IPS DF 19.7 (cell line): ENCODE measurements at places on chromosomes 11 and 22.

DNA sequence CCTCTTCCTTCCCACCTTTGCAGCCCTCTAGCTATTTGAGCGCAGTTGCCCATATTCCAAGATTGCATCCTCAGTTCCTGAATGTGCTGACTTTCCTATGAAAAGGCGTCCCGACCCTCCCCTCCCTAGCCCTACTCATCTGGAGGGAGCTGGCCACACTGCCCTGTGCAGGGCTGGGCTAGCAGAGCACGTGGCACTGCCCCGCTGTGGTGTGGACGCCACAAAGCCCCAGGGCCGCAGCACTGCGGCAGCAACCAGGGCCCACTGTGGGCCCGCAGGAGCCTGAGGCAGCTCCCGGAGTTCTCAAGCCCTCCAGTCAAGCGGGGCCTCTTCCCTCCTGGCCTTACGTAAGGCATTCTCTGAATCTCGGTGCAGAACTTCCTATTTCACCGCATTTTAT, 27.6 kb downstream of the B3GAT1 start:
- DNase-seq: no peak

DNA sequence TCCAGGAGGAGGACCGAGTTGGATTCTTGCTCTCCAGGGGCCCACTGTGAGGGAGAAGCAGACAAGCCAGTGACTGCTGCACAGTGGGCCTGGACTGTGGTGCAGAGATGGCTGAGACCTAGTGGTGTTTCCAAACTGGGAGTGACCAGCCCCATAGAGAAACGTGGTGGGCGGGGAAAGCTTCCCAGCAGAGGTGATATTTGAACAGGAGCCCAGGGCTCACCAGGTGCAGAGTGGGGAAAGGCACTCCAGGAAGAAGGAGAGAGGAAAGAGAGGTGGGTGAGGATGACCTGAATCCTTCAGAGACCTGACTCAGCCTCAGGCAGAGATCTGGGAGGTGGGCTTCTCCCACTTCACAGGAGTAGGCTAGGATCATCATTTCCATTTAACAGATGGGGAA, 52.1 kb upstream of the RASD2 start:
- no peak for DNase-seq

DNA sequence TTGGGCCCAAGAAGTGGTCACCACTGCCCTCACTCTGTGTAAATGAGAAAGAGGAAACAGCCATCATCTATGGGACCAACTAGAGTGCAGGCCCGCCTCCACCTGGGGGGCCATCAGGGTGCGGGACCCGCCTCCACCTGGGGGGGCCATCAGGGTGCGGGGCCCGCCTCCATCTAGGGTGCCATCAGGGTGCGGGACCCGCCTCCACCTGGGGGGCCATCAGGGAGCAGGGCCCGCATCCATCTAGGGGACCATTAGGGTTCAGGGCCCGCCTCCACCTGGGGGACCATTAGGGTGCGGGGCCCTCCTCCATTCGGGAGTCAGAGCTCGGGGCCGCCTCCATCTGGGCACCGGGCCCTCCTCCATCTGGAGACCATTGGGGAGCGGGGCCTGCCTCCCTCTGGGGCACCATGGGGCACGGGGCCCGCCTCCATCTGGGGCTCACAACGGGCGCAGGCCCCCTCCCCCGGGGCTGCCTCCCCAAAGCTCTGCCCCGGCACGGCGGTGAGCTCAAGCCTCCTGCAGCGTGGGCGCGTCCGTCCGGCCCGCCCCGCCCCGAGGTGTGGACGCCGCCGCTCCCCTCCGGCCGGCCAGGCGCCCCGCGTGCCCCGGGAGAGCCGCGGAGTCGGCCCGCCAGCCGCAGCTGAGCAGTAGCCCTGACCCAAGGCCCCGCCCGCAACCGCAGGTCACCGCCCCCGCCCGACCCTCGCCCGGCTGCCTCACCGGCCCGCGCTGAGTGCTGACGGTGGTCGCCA, 512 bp downstream of the TOLLIP start:
- DNase-seq: no peak

GRCh38 chr11:130601764-130602460, 153.5 kb downstream of the ADAMTS15 start:
- no peak for DNase-seq

GRCh38 chr22:42696331-42696967, 24.2 kb downstream of the A4GALT start:
- DNase-seq: no peak

- DNase-seq: no peak
Measured at GRCh38 chr11:80136991-80137390, 696.2 kb upstream of the TENM4 start.

GRCh38 chr11:82195283-82195682, 538.4 kb downstream of the FAM181B start:
- DNase-seq: no peak

DNA sequence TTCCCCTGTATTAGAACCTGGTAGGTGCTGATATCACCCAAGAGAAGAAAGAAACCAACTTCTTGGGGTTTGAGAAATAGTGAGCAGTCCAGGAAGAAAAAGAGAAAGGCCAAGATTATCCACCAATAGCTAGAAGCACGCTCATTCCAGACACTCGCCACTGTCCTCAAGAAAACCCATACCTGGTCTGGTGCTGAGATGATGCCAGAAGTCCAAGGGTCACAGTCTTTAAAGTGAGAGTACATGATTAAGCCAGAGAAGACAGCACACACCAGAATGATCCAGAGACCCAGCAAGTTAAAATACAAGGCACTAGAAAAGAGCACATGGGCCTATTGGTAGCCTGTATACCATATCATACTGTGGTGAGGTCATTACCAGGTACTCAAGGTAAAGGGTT, 23.6 kb downstream of the SLC5A12 start:
- DNase-seq: no peak

DNA sequence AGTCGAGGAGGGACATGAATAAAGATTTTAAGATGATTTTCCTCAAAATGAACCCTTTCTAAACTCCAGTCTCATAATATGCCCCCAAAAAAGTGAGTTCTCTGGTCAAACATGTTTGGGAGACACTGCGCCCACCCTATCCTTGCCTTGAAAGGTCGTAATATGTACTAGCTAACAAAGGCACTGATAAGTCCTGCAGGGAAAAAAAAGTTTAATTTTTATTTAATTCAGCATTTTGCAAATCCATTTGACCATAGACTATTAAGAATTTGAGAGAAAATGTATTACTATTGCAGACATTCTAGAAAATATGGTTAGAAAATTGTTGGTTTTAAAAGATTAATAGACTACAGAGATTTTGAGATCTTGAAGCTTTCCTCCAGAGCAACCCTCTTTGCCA, 120.6 kb upstream of the ASPHD2 start:
- no peak for DNase-seq

- DNase-seq: no peak
Measured at GRCh38 chr22:23800297-23801237, 13.8 kb downstream of the SMARCB1 start.

DNA sequence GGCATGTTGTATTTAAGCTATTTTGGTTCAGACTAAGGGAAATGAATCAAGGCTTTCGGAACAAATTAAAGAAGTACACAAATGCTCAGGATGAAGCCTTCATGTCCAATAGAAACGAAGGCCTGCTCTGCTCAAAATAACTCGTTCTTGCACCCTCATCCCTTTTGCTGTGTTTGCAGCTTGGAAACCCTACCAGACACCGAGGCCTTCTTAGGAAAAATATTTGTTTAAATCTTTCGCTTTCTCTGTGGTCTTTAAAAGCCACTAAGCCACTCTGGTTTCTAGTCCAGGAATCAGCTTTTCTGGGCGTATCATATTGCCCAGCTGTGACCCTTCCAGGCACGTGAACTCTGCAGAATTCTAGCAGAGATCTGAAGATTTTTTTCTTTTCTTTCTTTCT, 60.9 kb upstream of the HSPA8 start:
- no peak for DNase-seq

- peak; percentile 35 for DNase-seq
Measured at GRCh38 chr11:100791860-100792259, 104.8 kb downstream of the ARHGAP42 start.

DNA sequence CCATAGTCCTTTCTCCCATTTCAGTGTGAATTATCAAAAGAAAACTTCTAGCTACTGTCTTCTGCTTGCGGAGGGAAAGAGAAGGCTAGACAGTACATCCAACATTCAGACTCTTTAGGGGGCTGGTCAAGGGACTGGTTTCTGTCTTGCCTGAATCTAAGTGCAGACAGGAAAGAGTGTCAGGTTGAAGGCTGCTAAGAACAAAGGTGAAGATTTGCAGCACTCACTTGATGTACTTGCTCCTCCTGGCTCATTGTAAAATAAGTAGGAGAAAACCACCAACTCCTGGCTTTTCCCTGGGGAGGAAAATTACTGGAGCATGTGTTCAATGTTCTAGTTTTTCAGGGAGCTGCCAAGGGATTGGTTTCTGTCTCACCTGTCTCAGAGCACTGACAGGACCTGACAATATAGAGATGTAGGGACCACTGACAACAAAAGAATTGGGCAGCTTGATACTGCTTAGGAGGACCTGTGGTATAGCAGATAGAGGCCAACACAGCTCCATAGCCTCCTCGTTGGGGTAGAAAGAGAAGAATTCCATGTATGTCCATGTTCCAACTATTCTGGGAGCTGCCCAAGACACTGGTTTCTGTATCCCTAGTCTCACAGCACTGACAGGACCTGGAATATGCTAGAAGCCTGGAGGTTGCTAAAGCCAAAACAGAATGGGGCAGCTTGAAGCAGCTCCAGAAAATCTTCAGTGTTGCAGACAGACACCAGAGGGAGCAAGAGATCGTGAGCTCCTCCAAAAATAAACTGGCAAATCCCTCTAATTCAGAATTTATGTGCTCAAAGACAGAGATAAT, 39.7 kb upstream of the MMP12 start:
- no peak for DNase-seq

DNA sequence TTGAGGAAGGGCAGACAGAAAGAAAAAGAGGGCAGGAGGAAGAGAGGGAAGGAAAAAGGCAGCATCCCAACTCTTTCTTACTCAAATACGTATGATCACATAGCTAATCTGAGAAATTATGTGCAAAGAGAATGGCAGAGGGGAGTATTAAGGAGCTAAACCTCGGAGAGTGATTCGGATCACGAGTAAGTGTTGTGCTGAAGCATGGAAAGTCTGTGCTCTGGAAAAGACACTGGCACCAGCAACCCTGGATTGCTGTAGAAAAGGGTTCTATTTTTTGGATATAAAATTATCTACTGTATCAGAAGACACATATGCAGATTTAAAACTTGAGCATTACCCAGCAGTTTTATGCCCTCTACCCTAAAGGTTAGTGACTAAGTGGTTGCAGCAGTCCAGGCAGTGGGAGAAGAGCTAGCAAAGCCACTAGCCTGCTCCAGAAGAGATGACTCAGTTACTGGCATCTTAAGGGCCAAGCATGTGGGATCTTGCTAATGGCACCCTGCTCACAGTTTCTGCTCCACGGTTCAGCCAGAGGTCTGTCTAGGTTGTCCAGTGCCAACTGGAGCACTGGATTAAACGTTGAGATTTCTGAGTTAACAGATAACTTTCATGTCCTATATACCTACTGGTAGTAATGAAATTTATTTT, 151.7 kb downstream of the SWAP70 start:
- DNase-seq: no peak

DNA sequence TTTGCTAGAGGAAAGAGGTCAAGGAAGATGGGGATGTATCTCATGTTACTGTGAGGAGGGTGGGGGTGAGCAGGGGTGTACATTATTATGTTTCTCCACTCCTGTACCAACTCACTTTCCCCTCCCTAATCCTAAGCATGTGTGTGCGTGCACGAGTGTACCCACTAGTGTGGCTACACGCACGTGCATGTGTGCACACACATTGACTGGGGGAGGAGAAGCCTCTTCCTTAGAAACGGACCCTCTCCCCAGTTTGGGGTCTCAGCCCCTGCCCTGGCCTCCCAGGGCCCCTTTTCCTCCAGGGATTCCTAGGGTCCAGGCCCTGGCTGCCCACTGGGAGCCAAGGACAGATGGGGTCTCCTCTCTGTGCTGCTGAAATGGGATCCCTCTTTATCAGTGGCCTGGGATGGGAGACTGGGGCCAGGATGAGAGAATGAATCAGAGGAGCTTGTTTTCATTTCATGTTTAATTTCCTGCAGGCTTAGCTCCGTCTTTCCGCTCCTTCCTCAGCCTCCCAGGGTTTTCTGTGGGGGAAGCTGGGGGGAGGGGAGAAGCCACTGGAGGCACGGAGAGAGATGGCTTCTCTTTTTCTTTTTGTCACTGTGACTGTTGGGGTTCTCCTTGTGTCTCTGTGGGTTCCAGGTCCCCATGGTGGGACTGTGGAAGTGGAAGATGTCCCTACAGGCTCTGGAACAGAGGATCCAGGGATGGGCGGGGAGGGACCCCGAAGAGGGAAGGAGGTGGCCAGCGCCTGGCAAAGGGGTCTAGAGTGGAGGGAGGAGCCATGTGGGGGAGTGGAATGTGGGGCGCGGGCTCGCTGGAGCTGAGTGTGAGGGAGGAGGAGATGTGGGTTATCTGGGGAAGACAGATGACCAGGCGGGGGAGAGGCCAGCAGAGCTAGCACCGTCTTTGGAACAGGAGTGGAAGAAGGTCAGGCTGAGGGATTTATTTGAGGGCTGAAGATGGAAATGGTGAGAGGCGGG, 40.3 kb downstream of the ALX4 start:
- no peak for DNase-seq

GRCh38 chr11:65426839-65427690, 4.5 kb downstream of the NEAT1 start:
- DNase-seq: no peak

- no peak for DNase-seq
Measured at GRCh38 chr11:117910525-117910924, 18.7 kb downstream of the TMPRSS13 start.

DNA sequence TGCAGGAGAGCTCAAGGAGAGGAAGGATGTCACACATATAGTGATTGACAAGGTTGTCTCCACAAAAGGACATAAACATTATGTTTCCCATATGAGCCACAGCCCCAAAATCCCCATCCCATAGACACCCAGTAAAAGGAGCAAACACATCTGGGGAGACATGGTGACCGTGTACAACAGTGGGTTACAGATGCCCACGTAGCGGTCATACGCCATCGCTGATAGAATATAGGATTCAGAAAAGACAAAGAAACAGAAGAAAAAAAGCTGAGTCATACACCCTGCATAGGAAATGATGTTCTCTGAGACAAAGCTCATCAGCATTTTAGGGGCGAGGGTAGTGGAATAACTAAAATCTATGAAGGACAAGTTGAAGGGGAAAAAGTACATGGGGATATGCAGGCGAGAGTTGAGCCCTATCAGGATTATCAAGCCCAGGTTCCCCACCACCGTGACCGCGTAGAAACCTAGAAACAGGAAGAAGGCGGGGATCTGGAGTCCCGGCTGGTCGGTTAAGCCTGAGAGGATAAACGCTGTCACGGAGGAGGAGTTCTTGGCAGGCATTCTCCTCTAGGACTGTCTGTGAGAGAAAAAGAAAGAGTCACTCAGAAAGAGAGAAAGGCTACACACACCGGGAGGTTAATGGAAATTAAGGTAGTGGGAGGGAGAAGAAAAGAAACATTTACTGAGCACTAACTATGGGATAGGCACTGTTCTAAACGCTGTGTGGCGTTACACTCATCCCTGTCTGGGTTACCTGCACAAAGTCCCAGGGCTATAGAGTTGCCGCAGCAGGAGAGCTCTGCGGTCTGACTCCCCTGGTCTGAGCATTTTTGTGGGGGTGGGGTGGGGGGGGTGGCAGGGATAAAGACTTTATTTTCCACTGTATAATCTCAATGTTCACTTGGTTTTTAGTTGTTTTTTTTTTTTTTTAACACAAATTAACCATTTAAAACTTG, 36.1 kb upstream of the OR8B8 start:
- DNase-seq: no peak
